Activated CD8-positive, alpha-beta T cell treated with anti-CD3 and anti-CD28 coated beads, Interleukin-2, amount 10 ng/mL, durations not matched to agents 7 days and 5 days (primary cell): ENCODE measurements at places on chromosomes 7 and 10. TPM values are rescaled to one million over a fixed set of nuclear protein-coding genes. Genes with fewer than 3 reads are reported as not detected.

- H3K4me3 ChIP-seq: no peak overlapping the region
- peaks cover 21% of the 10 kb centered on the region for H3K4me1 ChIP-seq
- no peak overlapping the region for H3K27ac ChIP-seq
- no peaks in the 10 kb centered on the region for H3K27me3 ChIP-seq
- no peak for DNase-seq
- peaks cover 8% of the 10 kb centered on the region for H3K36me3 ChIP-seq
These were observed 41.3 kb downstream of the AMZ1 start for GRCh38 chr7:2729031-2729892.

- H3K36me3 ChIP-seq: no peaks in the 10 kb centered on the region
- H3K4me1 ChIP-seq: peaks cover 4% of the 10 kb centered on the region
- DNase-seq: no peak
- no peak overlapping the region for H3K27ac ChIP-seq
- peaks cover 4% of the 10 kb centered on the region for H3K27me3 ChIP-seq
- H3K4me3 ChIP-seq: no peak overlapping the region
These were observed 20.3 kb upstream of the GJC3 start for GRCh38 chr7:99949645-99950228.

- no peak overlapping the region for H3K4me3 ChIP-seq
- no peaks in the 10 kb centered on the region for H3K27me3 ChIP-seq
- H3K4me1 ChIP-seq: no peaks in the 10 kb centered on the region
- H3K36me3 ChIP-seq: no peaks in the 10 kb centered on the region
- H3K27ac ChIP-seq: no peak overlapping the region
These were observed 135.8 kb upstream of the UNC5B start for GRCh38 chr10:71076473-71077142.

- no peaks in the 10 kb centered on the region for H3K27me3 ChIP-seq
- no peak overlapping the region for H3K4me3 ChIP-seq
- no peak for DNase-seq
- no peak overlapping the region for H3K27ac ChIP-seq
These were observed 304.5 kb upstream of the LRRN3 start for GRCh38 chr7:110786328-110786965.

GRCh38 chr7:33722383-33723101 is 182.8 kb upstream of the BMPER start:
- H3K4me3 ChIP-seq: no peak overlapping the region
- H3K36me3 ChIP-seq: no peaks in the 10 kb centered on the region
- no peaks in the 10 kb centered on the region for H3K4me1 ChIP-seq
- no peak for DNase-seq

GRCh38 chr10:26844396-26844975 is 16.3 kb downstream of the ABI1 start:
- H3K4me3 ChIP-seq: no peak overlapping the region
- H3K4me1 ChIP-seq: peaks cover 26% of the 10 kb centered on the region
- no peak overlapping the region for H3K27ac ChIP-seq
- peaks cover 23% of the 10 kb centered on the region for H3K36me3 ChIP-seq
- H3K27me3 ChIP-seq: no peaks in the 10 kb centered on the region

DNA sequence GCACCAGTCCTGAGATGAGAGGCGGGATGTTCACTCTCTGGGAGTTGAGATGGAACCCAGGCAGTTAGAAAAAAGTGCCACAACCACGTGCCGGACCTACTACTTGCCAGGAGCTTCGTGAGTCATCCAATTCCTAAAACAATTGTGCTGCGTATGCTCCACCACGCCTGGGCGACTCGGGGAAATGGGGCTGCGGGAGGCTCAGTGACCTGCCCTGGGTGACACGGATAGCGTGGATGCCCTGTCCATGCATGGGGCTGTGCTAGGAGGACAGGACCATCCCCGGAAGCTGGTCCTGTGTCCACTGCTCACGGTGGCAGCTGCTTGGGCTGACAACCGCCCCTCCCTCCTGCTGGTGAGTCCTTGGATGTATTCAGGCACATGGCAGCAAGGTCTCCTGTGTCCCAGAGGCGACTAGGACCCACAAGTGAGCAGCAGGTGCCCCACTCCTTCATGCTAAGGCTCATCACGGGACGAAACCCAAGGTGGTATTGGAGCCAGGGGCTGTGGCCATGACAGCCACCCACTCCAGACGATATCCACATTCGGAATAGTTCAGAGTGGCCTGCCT is 90.4 kb downstream of the BMS1 start:
- H3K4me3 ChIP-seq: no peak overlapping the region
- H3K27me3 ChIP-seq: no peaks in the 10 kb centered on the region
- H3K36me3 ChIP-seq: no peaks in the 10 kb centered on the region
- no peaks in the 10 kb centered on the region for H3K4me1 ChIP-seq

GRCh38 chr7:36034020-36034419 is 119.0 kb upstream of the EEPD1 start:
- no peaks in the 10 kb centered on the region for H3K4me1 ChIP-seq
- no peak overlapping the region for H3K4me3 ChIP-seq
- H3K27me3 ChIP-seq: peaks cover 23% of the 10 kb centered on the region
- no peaks in the 10 kb centered on the region for H3K36me3 ChIP-seq
- H3K27ac ChIP-seq: no peak overlapping the region
- DNase-seq: no peak

- DNase-seq: no peak
- no peaks in the 10 kb centered on the region for H3K4me1 ChIP-seq
- no peak overlapping the region for H3K27ac ChIP-seq
- H3K36me3 ChIP-seq: no peaks in the 10 kb centered on the region
These were observed 151.0 kb upstream of the INSYN2A start for GRCh38 chr10:127347202-127347959.

GRCh38 chr7:150939052-150939451 is 39.1 kb downstream of the KCNH2 start:
- peaks cover 16% of the 10 kb centered on the region for H3K27me3 ChIP-seq
- no peak overlapping the region for H3K4me3 ChIP-seq
- no peak for DNase-seq
- H3K27ac ChIP-seq: no peak overlapping the region

- no peak for DNase-seq
- H3K27me3 ChIP-seq: no peaks in the 10 kb centered on the region
- H3K27ac ChIP-seq: no peak overlapping the region
- H3K4me3 ChIP-seq: no peak overlapping the region
These were observed 191.3 kb upstream of the GALNT17 start for GRCh38 chr7:70940597-70940996.

GRCh38 chr7:40579401-40579800 is 444.6 kb downstream of the SUGCT start:
- H3K27me3 ChIP-seq: no peaks in the 10 kb centered on the region
- H3K4me1 ChIP-seq: peaks cover 7% of the 10 kb centered on the region
- no peak overlapping the region for H3K4me3 ChIP-seq
- DNase-seq: no peak
- no peak overlapping the region for H3K27ac ChIP-seq
- H3K36me3 ChIP-seq: no peaks in the 10 kb centered on the region

DNA sequence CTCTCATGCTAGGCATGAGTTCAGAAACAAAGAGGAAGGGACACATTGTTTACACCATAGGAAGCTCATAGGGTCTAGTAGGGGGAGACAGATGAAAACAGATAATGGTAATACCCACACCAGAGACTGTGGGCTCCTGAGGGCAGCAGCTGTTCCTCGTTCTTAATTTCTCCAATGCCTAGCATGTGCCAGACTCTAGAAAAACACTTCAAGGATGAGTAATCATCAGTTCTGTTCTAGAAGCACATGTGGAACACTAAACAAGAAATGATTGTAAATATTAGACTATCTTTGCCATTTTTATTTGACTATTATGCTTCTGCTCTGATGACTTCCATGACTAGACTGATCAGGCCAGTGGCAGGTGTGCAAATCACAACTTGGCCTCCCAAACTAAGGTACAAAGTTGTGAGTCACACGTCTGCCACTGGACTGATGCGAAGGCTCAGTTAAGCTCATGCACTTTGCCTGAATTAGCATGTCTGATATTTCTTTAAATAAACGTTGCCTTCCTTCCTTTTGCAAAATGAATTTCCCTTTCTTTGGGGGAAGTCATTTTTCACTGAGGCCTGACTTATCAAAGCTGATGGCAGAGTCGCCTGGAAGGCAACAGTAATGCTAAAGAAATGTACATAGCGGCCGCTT is 89.2 kb upstream of the FGL2 start:
- H3K4me1 ChIP-seq: no peaks in the 10 kb centered on the region
- H3K27ac ChIP-seq: no peak overlapping the region
- no peak overlapping the region for H3K4me3 ChIP-seq
- no peak for DNase-seq
- H3K36me3 ChIP-seq: peaks cover 29% of the 10 kb centered on the region
- H3K27me3 ChIP-seq: no peaks in the 10 kb centered on the region

- no peaks in the 10 kb centered on the region for H3K27me3 ChIP-seq
- H3K36me3 ChIP-seq: no peaks in the 10 kb centered on the region
- no peaks in the 10 kb centered on the region for H3K4me1 ChIP-seq
- no peak overlapping the region for H3K4me3 ChIP-seq
These were observed 575.6 kb downstream of the KIF20B start for GRCh38 chr10:90276894-90277475.

DNA sequence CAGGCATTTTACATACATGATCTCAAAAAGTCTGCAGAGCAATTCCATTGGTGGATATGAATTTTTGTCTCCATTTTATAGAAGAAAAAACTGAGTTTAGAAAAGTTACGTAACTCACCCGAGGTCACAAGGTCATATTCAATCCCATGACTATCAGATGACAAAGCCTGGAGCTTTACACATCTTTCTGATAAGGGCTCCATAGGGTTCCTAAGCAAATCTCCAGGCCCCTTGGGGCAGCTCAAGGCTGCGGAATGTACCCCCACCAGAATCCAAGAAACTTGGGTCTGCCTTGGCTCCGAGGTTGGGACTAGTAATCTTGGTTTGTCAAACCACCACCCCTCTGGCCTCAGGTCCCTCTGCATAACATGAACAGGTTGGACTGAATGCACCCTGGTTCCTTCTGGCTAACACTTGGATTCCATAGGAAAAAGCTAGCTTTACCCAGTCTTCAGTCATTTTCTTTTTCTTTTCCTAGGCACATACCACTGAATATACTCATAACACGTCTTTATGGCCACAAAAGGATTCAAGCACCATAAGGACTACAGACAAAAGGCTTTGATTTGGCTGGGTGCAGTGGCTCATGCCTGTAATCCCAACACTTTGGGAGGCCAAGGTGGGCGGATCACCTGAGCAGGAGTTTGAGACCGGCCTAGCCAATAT is 55.5 kb downstream of the PIP4K2A start:
- H3K4me3 ChIP-seq: no peak overlapping the region
- H3K4me1 ChIP-seq: peaks cover 90% of the 10 kb centered on the region
- DNase-seq: peak; percentile 20
- H3K36me3 ChIP-seq: peaks cover 51% of the 10 kb centered on the region
- H3K27me3 ChIP-seq: no peaks in the 10 kb centered on the region

DNA sequence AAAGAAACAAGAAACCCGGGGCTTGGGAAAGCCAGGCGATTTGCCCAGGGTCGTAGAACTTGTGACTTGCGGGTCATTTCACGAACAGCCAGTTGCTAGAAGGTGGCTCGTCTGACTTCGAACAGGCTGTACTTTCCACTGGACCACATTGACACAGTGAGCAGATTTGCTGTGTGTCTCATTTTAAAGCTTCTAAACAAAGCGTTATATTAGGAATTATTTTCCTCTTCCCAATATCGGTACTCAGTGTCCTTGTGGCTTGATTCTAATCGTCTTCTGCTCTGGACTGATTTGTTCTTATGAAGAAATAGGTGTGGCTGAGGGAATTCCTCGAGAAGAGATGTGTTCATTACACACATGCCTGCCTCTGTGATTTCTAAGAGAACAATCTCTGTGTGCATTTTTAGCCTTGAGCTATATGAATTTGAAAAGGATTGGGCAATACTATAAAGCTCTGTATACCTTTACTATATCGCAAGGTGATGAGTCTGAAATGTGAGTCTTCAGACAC is 150.0 kb upstream of the PRR15 start:
- no peaks in the 10 kb centered on the region for H3K4me1 ChIP-seq
- no peak for DNase-seq
- H3K27ac ChIP-seq: no peak overlapping the region
- H3K4me3 ChIP-seq: no peak overlapping the region
- H3K27me3 ChIP-seq: no peaks in the 10 kb centered on the region

- DNase-seq: no peak
- no peak overlapping the region for H3K27ac ChIP-seq
- H3K36me3 ChIP-seq: no peaks in the 10 kb centered on the region
- H3K4me3 ChIP-seq: no peak overlapping the region
These were observed 192.2 kb upstream of the RHOBTB1 start for GRCh38 chr10:61136139-61136538.

GRCh38 chr7:71484380-71484779 is 352.4 kb downstream of the GALNT17 start:
- no peak for DNase-seq
- no peak overlapping the region for H3K27ac ChIP-seq
- H3K36me3 ChIP-seq: no peaks in the 10 kb centered on the region
- no peaks in the 10 kb centered on the region for H3K4me1 ChIP-seq

DNA sequence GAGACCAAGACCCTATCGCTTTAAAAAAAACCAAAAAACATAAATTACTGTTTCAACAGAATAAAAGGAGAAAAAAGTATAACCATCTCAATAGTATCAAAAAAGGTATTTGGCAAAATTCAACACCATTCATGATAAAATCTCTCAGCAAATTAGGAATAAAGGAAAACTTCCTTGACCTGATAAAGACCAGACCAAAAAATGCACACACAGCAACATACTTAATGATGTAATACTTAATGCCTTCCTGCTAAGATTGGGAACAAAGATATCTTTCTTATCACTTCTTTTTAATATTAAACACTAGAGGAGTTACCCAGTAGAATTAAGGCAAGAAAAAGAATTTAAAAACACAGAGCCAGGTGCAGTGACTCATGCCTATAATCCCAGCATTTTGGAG is 79.3 kb downstream of the CNOT4 start:
- DNase-seq: no peak
- H3K36me3 ChIP-seq: peaks cover 41% of the 10 kb centered on the region
- H3K4me3 ChIP-seq: no peak overlapping the region
- peaks cover 8% of the 10 kb centered on the region for H3K4me1 ChIP-seq
- H3K27me3 ChIP-seq: no peaks in the 10 kb centered on the region

DNA sequence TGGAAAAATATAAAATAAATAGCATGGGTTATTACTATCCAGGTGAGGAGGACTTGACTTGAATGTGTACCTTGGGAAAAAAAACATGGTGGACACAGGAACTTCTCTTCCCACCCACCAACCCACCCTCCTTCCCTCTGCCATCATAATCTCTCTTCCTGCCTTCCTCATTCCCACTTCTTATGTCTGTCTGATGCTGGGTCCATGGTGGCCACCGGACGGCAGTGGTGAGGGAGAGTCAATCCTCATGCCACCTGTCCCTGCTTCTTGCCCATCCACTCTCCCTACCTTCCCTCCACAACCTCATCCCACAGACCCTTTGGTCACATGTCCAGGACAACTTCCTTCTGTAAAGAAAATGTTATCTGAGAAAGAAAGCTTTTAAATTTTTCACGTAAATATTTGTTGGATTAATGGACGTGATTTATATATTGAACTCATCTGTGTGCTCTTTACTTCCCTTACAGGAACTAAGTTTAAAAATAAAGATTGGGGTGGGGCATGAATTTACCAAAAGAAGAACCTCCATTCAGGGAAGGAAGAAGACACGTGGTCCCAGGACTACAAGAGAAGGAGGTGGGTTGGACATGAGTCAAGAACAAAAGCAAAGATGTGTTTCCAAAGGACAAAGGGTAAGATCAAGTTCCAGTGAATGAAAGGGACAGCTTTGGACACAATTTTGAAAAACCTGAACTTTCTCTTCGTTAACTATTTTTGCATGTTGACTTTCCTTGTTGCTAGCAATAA is 104.5 kb downstream of the PIP4K2A start:
- no peak for DNase-seq
- peak overlapping the region; percentile 90 for H3K27ac ChIP-seq
- H3K36me3 ChIP-seq: peaks cover 66% of the 10 kb centered on the region

SCART1 gene
- 2.7 TPM for total RNA-seq

PCBD1 gene
- 31.7 TPM for total RNA-seq

C7orf57 gene
- total RNA-seq: 0.10 TPM

PPP1R17 gene
- not detected for total RNA-seq

GUSB gene
- total RNA-seq: 77.2 TPM

LLCFC1 gene
- not detected for total RNA-seq

CPSF4 gene
- total RNA-seq: 64.0 TPM

SLC18A3 gene
- total RNA-seq: not detected

RTKN2 gene
- total RNA-seq: 2.2 TPM

ZP3 gene
- 4.0 TPM for total RNA-seq

TACR2 gene
- not detected for total RNA-seq

PLCE1 gene
- total RNA-seq: not detected
